GM04503 (cell line): ENCODE measurements at places on chromosomes 16 and 17.

DNA sequence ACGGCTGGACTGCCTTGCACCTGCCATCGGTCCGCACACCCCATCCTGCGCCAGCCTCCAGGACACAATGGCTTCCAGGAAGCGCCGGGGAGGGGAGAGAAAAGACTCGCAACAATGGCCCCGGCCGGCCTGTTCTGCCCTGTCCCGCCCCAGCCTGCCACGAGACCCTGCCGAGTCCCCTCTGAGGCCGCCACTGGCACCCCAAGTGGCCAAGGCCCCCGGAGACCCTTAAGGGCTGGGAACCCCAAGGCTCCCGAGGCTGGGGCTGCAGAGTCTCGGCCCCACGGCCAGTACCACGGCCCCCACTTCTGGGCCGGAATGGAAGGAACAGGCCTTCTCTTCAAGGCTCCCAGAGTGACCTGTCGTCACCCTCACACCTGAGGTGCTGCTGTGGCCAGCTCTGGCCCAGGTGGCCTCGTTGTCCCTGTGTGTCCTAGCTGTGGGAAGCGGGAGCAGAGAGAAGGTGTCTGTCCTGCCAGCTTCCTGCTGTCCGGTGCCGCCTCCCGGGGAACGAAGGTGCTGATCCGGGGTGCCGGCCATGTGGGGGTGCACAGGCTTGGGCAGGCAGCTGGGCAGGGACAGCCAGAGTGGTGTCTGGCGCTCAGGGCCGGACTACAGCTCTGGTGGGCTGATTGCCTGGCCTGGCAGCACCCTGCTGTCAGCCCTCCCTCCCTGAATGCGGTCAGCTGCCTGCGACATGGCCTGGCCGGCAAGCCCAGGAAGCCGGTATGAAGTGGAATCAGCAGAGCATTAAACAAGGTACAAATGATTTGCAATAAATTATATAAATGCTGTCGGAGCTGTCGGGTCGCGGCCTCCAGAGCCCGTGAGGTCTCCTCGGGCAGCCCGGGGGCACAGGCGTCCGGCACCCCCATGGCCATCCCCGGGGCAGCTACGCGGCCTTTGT is 8.2 kb upstream of the CACNA1H start:
- DNase-seq, result no peak

GRCh38 chr16:8579559-8579958 is 10.8 kb downstream of the TMEM114 start:
- no peak for DNase-seq

GRCh38 chr17:77610518-77610893 is 348.0 kb upstream of the TNRC6C start:
- DNase-seq, result no peak

- no peak for DNase-seq
Observed at GRCh38 chr17:29124135-29124924, 55.9 kb downstream of the MYO18A start.

GRCh38 chr16:85438981-85439685 is 174.0 kb upstream of the GSE1 start:
- DNase-seq, result no peak

DNA sequence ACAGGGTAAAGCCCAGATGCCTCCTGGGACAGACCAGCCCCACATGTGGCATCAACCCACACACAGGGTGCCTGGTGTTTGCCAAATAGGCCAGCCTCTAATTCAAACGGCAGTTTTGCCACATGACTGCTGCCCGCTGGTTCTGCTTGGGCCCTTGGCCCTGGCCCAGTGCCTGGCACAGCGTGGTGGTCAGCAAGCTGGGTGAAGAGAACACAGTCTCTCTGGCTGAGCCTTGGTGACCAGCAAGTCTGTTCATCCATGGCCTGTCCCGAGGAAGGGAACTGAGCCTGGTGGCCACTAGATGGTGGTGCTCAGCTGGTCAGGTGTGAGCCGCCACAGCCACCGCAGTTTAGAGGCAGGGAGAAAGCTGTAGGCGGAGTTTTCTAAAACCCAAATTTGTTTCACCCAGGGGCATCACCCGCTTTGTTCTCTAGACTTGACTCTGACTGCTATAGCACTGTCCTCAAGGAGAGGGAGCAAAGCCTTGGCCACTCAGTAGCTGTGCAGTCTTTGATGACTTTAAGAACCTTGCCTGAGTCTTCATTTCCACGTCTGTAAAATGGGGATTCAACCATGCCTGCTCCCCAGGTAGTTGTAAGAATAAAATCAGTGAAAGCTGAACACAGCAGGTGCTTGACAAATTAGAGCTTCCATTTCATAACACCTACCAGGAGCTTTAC is 4.7 kb upstream of the GFAP start:
- no peak for DNase-seq

DNA sequence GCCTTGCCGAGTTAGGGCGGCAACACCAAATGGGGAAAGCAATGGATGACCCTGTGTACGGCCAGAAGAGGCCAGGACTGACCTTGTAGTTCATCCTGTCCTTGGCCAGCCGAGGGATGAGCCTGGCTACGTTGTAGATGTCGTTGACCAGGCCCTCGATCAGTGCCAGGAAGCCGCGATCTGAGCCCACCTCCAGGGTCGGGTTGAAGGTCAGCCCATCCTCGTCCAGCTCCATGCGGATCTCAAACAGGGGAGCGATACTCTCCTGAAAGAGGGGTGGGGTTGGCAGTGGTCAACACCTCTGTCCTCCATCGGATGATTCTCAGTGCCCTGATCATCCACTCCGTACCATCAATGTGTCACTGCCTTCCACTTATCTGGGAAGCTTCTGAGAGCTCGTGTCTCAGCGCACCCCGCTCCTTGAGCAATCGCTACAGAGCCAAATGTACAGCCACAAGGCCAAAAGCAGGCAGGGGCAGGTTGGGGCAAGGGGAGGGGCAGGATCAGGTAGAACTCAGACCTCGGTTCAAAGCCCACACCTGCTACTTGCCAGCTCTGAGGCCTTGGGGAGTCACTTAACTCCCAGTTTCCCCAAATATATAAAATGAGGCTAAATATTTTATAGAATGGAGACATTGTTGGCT is 39.9 kb downstream of the DNAH17 start:
- DNase-seq, result no peak

DNA sequence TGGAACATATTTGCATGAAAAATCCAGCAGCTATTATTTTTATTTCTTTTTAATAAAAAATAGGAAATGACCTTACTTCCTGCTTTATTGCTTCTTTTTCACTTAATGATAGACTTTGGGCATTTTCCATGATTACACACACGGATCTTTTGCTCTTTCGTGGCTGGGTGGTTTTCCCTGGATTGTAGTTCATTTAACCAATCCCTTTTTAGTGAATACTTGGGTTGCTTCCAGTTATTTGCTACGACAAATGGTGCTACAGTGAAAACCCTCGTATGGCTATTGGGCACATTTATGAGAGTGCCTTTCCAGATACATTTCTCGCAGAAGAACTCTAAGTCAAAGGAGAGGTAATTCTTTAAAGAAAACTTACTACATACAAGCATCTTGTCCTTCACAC is 38.6 kb downstream of the FOXL1 start:
- no peak for DNase-seq

GRCh38 chr17:17071531-17072360 is 29.5 kb downstream of the MPRIP start:
- DNase-seq, result no peak

DNA sequence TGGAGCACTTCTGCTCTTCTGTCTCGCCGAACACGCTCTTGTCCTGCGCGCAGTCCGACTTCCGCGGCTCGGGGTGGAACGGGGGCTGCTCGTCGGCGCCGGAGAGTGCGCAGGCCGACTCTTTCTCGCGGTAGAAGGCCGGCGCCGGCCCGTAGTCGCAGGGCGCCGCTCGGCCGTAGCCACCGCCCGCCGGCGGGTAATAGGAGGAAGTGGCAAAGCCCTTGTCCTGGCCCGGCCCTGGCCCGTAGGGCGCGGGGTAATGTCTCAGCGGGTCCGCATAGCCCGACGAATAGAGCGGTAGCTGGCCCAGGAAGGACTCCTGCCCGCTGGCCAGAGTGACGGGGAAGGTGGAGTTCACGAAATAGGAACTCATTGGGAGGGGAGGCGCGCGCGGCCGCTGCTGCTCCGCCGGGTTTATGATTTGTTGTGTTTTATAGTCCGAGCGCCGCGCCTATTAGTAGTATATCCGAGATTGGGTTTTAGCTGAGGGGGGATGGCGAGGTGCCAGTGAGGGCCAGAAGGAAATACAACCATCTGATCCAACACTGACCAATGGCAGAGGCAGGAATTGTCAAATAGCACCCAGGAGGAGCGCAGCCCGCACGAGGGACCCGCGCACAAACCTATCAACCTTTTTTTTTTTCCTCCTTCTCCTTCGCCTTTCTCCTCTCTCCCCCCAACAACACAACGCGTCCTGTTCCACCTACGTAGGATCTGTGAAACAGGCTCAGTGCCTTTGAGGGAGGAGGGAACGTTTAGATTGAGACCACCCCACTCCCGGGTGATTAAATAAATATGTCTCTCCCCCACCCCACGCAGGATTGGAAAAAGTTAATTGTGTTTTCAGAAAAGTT is 4.4 kb upstream of the HOXB5 start:
- DNase-seq, result no peak

- DNase-seq, result no peak
Observed at GRCh38 chr16:1288813-1289476, 20.5 kb upstream of the UBE2I start.

DNA sequence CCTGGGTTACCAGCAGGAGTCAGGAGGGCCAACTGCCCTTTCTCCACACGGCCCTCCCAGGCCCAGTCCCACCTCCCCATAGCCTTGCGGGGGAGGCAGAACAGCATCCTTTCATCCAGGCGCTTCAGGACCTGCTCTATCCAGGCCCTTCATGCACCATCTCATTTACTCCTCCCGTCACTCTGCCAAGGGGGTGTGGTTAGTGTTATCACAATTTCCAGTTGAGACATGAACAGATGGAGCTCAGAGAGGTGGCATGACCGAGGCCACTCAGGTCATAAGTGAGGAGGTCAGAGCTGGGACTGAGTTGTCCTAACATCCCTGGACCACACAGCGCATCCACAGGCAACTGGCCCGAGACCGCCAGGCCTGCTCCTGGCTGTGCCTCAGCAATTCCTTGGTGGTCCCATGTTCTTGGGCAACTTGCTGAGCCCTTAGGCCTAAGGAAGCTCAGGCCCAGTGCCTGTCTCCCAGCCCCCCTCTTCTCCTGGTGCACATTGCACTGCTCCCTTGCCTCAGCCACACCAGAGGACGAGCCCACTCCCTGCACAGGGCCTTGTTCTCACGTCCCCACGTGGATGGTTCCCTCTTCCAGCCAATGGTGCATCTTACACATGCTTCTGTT is 23.8 kb downstream of the C17orf100 start:
- DNase-seq, result no peak

- DNase-seq, result no peak
Observed at GRCh38 chr16:82612263-82612662, 14.5 kb upstream of the CDH13 start.

DNA sequence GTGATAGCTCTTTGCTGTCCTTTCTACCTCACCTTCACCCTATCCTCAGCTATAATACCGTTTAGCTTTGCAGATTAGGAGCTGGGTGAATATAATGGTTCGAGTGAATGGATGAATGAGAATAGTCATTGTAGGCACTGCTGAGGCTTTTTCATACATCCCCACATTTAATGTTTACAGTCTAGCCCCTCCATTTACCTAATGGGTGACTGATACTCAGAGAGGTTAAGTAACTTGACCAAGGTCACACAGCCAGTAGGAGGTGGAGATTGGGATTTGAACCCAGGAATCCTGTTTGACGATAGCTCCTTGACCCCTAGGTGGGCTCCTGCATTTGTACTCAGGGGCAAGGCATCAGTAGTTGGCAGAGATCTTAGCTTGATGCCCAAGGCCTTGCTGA is 195.6 kb downstream of the CCDC182 start:
- DNase-seq, result no peak

DNA sequence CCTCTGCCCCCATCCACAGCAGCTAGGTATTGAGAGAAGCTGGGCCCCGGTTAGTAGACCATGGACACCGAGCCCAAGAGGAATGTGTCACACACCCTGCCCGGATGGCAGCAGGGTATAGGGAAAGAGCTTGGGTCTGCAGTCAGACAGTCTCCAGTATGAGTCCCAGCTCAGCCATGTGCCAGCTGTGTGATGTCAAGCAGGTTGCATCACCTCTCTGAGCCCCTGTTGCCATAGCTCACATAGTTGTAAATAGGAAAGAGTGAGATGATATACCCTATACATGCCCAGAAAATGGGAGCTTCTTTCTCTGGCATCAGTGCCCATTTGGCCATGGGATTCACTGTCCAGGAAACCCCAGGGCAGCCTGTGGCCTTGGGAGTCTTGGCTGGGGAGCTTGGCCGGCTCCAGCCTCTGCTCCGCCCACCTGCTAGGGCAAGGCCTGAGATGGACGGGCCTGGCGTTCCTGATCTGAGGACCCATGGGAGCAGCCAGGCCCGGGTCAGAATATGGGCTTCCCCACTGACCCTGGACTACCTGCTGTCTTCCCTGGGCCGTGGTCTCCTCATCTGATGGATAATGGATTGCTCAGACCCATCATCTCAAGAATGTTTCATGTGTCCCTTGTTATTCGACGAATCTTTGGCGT is 13.2 kb downstream of the CD300LG start:
- no peak for DNase-seq

GRCh38 chr17:82860606-82861392 is 21.0 kb upstream of the ZNF750 start:
- DNase-seq, result no peak

GRCh38 chr16:87648236-87648635 is 45.9 kb downstream of the JPH3 start:
- no peak for DNase-seq

GRCh38 chr16:12392585-12393091 is 411.0 kb downstream of the CPPED1 start:
- DNase-seq, result peak; percentile 29

- DNase-seq, result no peak
Observed at GRCh38 chr16:30473231-30474073, 910 bp downstream of the ITGAL start.

DNA sequence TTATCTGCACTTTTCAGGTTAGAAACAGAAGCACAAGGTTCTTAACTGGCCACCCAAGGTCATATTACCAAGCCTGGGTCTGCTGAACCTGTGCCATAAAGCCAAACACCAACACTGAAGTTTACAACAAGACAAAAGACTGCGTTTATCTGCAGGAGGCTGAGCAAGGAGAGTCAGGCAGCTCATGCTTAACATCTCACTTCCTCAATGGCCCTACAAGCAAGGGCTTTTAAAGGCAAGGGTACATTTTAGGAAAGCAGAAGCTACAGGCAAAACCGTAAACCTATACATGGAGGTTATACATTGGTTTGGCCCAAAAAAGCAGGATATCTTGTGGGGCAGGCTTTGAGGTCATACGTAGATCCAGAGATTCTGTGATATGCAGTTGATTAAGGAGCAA is 91.2 kb downstream of the GNAO1 start:
- no peak for DNase-seq

DNA sequence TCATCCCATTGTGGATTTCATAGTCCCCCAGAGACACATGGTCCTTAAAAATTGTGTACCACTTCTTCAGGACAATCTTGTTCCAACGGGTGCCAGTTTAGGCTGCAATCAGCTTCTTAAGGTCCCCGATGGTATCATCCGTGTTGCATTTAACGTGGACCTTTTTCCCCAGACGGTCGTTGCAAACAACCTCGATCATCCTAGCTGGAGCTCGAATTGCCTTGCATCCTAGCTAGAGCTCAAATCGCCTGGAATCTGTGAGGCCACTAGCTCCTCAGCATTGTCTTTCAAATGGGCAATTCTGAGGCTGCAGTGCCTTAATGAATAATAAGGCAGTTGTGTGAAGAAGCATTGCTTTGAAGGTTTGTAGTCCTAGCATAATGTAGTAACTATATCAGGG is 37.7 kb upstream of the RHBDL3 start:
- no peak for DNase-seq
